ENCODE measurements at places on chromosomes 6 and 20.

GRCh38 chr20:53635221-53635620 lies 41.6 kb upstream of the ZNF217 start:
- no peak for DNase-seq

DNA sequence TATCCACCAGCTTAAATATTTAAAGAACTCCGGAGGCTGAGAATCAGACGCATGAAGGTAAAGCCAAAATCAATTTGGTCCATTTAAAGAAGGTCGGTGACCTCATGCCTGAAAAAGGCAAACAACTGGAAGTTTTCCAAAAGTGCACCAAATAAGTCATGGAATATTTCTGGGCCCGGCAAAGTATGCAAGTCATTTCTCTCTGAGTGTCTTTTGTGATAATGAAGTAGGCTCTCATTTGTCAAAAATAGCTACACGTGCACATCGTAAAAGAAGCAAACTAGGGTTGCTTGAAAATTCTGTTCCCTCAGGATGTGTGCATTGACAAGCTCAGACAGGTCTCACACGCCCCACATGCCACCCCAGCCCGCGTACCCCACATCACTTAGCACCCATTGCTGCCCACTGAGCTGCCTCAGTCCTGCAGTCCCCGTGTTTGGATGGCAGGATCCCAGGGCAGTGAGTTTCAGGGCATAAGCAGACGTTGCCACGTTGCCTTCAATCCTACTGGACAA lies 20.5 kb upstream of the PYGB start:
- DNase-seq, result no peak

DNA sequence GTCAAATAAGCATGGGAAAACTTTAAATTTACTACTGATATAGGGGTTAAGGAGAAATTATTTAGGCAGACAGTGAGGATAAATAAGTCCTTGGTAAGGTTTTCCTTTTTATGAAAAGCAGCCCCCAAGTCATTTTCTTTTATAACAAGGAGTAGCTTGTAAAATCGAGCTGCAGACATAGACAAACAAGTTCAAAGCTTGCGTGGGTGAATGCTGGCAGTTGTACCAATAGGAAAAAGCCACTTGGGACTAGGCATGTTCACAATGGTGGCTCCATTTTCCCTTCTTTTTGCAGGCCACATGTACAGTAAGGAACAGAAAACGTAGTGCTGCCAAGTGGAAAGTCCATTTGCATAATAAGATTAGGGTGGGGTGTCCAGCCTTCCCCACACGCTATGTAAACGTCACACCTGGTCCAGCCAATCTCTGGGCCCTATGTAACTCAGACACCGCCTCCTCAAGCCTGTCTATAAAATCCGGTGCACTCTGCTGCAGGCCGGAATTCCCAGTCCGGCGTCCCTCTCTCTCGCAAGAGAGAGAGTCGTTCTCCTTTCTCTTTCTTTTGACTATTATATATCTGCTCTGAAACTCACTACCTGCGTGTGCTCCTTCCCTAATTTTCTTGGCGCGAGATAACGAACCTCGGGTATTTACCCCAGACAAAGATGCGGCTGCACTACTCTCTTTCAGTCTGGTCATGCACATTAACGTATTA lies 217.1 kb upstream of the MAN1A1 start:
- no peak for DNase-seq

- DNase-seq, result no peak
Observed at GRCh38 chr20:4512891-4513550, 208.7 kb upstream of the PRND start.

DNA sequence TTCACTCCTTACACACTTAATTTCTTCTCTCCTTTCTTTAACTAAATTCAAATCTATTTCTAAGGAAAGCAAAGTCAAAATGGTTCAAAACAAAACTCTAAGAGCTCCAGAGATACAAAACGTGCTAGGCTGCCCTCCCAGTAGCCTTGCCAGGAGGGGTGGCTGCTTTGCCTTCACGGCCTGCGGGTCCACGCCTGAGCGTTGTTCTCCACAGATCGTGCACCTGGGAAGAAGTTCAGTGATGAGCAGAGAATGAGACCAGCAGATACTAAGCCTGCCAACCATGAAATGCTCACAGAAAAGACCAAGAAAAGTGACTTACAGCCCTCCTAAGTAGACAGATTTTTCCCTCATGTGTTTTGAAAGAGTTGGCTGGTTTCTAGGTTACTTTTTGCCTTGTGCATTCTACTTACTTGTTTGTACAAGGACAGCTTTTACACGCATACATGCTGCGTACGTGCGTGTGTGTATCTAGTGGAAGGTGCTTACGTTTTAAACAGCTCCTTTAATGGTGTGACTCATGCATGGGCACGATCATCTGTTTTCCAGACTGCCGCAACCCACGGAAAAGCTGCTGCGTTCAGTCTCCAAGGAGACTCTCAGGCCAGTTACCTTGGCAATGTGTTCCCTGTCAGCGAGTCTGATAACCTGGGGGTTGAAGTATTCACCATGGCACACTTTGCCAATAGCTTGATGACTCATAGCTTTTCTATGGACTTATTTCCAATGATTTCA lies 32.4 kb upstream of the PBOV1 start:
- DNase-seq, result no peak

- no peak for DNase-seq
Observed at GRCh38 chr20:22984606-22985005, 50.5 kb upstream of the SSTR4 start.

GRCh38 chr6:153437193-153437592 lies 306.1 kb upstream of the RGS17 start:
- no peak for DNase-seq

DNA sequence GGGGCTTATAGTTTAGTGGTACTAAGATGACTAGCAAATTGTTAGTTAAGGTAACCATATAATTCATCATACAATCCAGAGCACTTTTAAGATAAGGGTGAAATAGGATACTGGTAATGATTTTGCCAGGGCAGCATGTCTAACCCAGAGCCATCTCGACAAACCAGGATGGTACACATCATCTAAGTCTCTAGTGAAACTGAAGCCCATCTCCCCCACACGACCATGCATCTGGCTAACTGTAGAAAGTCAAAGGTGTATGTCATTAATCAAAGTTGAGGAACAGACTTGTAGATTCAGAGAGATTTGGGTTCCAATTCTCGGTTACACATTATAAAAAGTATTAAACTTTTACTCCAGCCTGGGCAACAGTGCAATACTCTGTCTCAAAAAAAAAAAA lies 78.3 kb downstream of the PRKN start:
- no peak for DNase-seq

GRCh38 chr20:62886709-62887058 lies 25.1 kb upstream of the TCFL5 start:
- no peak for DNase-seq

- DNase-seq, result no peak
Observed at GRCh38 chr20:21528870-21529269, 15.0 kb upstream of the NKX2-2 start.

DNA sequence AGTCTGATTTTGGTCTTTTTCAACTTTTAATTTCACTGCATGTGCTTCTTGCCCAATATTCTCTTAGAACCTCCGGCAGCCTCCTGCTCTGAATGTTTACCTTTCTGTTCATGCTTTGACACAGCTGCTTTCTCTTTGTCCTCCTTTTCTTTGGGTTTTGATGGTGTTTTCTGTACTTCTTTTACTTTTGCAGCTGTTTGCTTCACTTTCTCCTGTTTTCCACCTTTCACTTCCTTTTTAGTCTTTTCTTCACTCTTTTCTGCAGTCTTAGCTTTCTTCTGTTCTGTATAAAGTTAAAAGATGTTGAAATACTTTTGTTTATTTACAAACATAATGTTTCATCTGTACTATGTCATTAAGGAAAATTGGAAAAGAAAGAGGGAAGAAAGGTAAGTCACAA lies 133.1 kb downstream of the TRDN start:
- no peak for DNase-seq

DNA sequence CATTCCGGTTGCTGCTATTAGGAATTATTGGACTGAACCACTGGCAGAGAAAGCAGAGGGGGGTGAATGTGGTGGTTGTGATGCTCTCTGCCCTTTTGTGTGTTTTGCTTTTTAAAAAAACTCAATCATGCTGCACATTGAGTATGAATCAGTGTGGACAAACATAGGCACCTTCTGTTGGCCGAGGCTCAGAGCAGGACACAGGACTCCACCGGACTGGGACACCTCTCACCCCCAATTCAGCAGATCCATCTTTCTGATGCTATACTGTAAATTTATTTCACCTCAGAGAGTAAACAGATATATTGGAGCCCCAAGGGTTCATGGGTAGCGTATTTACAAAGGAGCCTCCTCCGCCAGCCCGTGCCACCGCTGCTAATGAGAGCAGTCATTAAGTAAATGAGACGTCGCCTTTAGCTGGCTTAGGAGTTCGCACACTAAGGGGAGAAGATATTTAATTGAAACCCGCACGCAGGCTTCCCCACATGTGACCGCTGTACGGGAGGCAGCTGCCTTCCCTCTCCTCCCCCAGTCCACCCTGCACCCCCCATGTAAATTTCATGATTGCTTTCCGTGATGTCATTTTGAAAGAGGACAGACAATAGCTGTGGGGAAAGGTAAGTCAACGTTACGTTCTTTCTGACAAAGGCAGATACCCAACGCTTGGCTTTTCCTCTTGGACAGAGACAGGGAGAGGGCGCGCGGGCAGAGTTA lies at the start of gene MYT1:
Gene MYT1, plus strand, starts transcription at position 330 of the 714 bp plus-strand sequence. CDS start 34,410 bp downstream, outside the sequence.
- no peak for DNase-seq

DNA sequence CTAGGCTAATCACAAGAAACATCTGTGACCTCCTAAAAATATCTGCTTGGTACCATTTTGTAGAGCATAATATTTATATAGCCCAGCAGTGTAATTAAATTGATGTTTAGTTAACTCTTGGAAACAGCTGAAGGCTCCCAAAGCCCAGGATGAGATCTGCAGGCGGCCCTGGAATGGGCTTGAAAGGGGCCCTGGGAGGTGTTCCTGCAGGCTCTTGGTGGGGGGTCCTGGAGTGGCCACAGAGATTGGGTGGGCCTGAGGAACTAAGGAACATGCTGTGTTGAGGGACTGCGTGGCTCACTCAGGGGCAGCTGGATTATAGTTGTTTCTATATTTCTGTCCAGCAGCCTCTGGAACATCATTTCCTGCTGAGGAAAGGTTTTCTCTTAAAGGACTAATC lies 9.2 kb downstream of the SCP2D1 start:
- DNase-seq, result no peak

DNA sequence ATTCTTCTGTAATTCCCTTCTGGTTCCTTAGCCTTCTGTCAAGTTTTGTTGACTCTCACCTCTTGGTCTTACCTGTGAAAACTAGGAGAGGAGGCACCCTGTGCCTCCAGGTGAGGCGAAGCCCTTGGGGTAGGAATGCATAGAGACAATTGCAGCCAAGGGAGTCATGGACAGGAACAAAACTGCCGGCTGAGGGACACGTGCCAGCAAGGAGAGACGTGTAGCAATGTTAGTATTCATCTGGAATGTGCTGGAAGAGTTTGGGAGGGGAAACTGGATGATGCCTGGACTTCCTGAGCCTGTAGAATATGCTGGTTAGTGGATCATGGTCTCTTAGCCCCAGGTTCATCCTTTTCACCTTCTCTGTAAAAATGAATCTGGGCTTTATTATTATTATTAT lies 3.9 kb upstream of the TIAM2 start:
- no peak for DNase-seq

GRCh38 chr6:158879180-158879579 lies 60.0 kb upstream of the EZR start:
- DNase-seq, result no peak

DNA sequence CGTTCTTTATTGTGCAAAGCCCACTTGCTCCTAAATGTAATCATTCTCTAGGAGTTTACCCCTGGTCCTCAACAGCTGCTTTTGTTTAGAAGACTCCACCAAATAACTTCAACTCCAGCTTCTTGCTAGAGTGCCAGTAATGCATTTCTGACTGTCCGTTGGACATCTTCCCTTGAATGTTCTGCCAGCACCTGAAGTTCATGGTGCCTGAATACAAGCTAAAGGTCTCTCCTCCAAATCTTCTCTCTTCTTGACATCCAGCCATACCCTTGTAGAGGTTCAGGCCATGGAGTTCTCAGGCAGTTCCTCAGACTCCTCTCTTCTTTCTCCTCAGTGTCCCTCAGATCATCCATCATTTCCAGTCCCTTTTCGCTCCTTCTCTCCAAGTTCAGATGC lies 21.7 kb downstream of the PHACTR2 start:
- no peak for DNase-seq

DNA sequence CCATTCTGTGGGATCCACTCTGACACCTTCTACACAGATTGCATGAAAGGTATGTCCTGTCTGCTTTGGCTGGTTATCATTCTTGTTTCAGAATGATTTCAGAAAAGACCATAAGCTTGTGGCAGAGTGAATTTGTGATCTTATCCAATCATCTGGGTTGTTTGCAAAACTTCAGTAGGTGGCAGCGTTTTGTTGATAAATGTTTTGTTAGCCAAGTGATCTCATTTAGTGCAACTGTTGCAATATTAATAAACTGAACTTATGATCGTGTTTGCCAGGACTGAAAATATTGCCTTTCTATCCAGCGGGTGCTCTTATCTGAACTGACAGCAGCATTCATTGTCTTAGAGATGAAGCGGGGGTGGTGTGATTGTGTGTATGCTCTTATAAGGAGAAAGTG lies 613.2 kb upstream of the NOX3 start:
- no peak for DNase-seq

- DNase-seq, result no peak
Observed at GRCh38 chr6:134235937-134236751, 81.8 kb downstream of the SGK1 start.

GRCh38 chr6:56424064-56424463 lies 176.7 kb upstream of the COL21A1 start:
- no peak for DNase-seq

GRCh38 chr20:47917549-47918070 lies 132.3 kb upstream of the SULF2 start:
- DNase-seq, result no peak

GRCh38 chr6:34161857-34162515 lies 16.1 kb upstream of the GRM4 start:
- DNase-seq, result no peak

DNA sequence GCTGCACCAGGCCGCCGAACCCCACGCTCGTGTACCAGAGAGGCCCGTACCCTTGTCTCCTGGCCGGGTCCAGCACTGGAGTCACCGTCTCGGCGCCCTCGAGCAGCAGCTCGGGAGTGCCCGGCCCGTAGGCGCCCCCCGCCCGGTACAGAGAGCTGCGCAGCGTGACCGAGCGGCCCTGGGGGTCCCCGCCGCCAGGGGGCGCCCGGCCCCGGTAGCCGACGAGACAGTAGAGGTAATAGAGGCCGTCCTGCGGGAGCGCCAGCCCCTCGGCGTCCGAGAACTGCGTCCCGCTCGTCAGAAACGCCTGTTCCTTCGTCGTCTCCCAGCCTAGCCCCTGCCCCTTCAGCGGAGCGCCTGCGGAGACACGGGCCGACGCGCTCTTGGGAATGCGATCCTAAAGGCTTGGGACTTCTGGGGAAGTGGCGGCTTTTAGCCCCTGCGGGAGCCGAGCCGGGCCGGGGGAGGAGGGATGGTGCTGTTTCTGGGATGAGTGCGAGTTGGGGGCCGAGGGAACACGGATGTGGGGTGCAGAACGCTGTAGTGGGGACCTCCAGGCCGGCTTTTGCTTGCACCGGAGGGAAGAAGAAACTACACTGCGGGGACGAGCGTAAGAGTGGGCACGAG lies 1.3 kb downstream of the LTB start:
- peak; percentile 85 for DNase-seq

Data from activated CD4-positive, alpha-beta T cell treated with anti-CD3 and anti-CD28 coated beads, Interleukin-2, amount 50 U/mL, for 4 hours (primary cell).